ENCODE measurements at places on chromosomes 11 and 22. TPM values are rescaled to one million over a fixed set of nuclear protein-coding genes. Genes with fewer than 3 reads are reported as not detected.

The MB gene
- polyA plus RNA-seq, result 359 TPM

- no peak for DNase-seq
These were observed 15.5 kb upstream of the RAPSN start for GRCh38 chr11:47464483-47464882.

The MCAT gene
- polyA plus RNA-seq, result 11.3 TPM

The OR51B4 gene
- not detected for polyA plus RNA-seq

DNA sequence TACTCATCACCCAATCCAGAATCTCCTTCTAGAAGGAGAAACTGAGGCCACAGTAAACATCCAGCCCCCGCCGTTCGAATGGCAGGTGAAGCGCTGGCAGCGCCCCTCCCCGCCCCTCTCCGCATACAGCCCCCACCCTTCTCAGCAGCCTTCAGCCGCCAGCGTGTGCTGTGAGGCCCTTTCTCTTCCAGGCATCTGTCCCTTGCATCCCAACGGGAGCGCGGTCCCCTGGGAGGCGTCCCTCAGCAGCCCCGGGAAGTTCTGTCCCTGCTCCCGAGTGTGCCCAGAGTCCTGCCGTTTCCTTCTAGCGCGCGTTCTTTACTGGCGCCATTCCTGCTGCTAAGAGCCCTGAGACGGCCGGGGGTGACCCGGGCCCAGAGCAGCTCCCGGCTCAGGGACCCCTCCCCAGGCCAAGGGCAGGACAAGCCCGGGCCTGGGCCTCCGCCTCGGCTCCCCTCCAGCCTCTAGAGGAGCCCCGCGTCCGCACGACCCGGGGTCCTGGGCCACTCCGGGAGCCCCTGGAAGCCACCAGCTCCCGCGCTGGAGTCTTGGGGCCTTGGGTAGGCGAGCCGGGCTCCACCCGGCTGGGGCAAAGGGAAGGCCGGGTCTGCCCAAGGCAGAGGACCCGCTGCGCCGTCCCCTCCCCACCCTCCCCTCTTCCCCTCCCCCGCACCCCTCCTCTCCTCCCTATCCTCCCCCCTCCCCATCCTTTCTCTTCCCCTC lies 450.4 kb downstream of the OPCML start:
- no peak for DNase-seq

GRCh38 chr11:105774899-105775298 lies 165.0 kb downstream of the GRIA4 start:
- DNase-seq, result no peak

GRCh38 chr11:30346068-30346688 lies 23.3 kb downstream of the ARL14EP start:
- peak; percentile 73 for DNase-seq

The PPP1CA gene
- 125 TPM for polyA plus RNA-seq

GRCh38 chr22:26502688-26503561 lies 9.3 kb downstream of the TFIP11 start:
- DNase-seq, result peak; percentile 36
